CD4-positive, alpha-beta T cell treated with Interleukin-4 for 4 hours (primary cell): ENCODE measurements at places on chromosomes 7 and 10.

DNA sequence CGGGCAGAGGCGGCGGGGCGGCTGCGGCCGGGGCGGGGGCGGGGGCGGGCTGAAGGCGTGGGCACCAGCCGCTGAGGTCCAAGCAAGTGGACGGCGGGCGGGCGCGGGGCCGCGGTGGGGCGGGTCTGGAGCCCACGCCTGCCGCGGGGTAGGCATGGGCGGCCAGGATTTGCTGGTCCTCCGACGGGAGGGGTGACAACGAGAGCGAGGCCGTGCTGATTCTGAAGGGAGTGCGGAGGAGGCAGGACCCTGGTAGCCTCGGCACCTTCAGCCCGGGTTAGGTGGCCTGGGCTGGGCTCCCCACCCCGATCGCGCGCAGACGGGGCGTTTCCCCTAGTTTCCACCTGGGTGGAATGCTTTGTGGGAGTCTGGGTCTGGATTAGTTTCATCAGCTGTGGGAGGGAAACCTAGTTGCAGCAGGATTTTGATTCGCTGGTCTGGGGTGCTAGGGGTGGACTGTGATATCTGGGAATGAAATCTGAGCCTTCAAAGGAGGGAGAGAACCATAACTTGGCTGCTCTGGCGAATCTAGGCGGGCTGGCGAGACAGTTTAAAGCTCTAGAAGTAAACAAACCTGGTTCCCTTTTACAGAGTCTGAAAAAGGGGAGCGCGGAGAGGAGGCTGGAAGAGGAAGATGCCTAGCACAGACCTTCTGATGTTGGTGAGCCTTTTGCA, 609 bp downstream of the SGPL1 start:
- DNase-seq, result peak; percentile 15

DNA sequence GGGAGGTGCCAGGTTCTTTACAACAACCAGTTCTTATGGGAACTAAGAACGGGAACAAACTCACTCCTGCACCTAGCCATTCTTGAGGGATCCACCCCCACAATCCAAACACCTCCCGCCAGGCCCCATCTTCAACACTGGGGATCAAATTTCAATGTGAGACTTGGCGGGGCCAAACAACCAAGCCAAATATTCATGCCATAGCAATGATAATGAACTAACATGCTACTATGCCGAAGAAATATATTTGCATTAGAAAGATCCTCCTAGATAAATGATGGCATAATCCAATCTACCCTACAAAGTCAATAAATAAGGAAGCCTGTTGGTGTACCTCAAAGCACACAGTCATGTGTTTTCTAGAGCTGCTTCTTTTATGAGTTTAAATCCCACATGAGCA, 57.6 kb downstream of the CCDC71L start:
- no peak for DNase-seq

GRCh38 chr10:76453997-76454396, 1022.6 kb downstream of the LRMDA start:
- no peak for DNase-seq

GRCh38 chr10:59991117-59991516, 84.8 kb upstream of the CCDC6 start:
- no peak for DNase-seq

GRCh38 chr7:100493476-100494264, 9.9 kb downstream of the NYAP1 start:
- peak; percentile 33 for DNase-seq

GRCh38 chr10:18501629-18502028, 149.8 kb downstream of the NSUN6 start:
- DNase-seq, result no peak

GRCh38 chr7:138584283-138584682, 116.9 kb downstream of the SVOPL start:
- DNase-seq, result no peak

DNA sequence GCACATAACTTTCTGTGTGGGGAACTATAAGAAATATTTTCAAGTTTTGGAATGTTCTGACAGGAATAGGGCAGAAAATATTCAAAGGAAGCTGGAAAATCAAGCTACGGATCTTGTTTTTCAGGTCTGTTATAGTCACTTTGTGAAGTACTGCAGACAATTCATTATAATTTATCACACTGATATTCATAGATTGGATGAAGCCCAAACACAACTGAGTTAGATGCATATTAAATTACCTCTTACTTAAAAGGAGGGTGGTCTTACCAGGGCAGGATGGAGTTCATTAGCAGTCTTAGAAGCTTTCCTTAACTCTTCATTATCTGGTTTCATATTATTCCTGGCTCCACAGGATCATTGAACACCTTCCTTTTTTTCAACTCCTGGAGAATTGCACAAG, 242.3 kb downstream of the DYNC1I1 start:
- no peak for DNase-seq

DNA sequence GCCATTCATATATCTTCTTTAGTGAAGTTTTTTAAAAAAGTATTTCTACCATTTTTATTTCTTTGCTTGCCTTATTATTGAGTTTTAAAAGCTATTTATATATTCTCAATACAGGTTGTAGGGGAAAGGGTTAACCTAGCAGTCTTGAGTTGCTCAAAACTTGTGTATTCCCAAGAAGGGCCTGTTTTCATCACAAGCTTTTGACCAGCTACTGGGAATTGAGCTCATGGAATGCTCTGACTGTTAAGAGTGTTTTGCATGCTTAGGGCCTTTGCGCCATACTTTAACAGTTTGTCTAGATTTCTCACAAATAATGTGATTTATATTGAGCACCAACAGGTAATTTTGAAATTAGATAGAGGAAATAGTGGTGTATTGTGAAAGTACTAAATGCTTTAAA, 72.0 kb upstream of the CALCR start:
- DNase-seq, result no peak

DNA sequence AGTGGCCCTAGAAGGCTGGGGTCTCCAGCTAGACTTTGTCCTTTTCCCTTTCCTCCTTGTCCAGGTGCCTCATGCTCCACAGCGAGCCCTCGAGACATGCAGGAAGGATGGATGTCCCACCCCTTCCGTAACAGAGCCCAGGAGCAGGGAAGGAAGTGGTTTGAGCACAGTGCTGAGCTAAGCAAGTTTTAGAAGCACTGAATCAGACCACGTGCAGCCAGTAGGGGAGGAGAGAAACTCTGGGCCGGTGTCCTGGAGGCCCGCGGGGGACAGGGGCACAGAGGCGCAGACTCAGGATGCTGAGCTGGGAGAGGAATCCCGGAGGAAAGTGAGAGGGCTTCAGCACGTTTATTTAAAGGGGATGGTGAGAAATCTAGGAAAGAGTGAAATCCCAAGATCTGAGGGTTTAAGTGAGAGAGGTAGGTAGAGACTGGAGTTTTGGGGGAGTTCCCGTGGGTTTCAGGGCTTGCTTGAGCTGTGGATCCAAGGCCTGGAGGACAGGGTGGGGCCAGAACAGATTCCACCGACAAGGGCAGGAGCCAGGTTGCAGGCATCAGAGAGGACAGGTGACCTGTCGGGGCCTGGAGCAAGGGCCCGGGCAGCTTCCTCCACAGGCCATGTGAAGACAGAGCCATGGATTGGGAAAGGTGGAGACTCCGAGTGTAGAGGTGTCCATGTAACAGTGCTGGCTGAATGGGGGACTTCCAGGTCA, 4.4 kb upstream of the IRF5 start:
- DNase-seq, result peak; percentile 64

GRCh38 chr10:88991161-88991898, 732 bp downstream of the FAS start:
- DNase-seq, result peak; percentile 77

- no peak for DNase-seq
Observed at GRCh38 chr7:141280100-141280499, 206.2 kb downstream of the TMEM178B start.

- DNase-seq, result no peak
Observed at GRCh38 chr7:46264646-46265045, 343.6 kb upstream of the IGFBP3 start.

- DNase-seq, result no peak
Observed at GRCh38 chr7:146922782-146923181, 806.2 kb downstream of the CNTNAP2 start.

DNA sequence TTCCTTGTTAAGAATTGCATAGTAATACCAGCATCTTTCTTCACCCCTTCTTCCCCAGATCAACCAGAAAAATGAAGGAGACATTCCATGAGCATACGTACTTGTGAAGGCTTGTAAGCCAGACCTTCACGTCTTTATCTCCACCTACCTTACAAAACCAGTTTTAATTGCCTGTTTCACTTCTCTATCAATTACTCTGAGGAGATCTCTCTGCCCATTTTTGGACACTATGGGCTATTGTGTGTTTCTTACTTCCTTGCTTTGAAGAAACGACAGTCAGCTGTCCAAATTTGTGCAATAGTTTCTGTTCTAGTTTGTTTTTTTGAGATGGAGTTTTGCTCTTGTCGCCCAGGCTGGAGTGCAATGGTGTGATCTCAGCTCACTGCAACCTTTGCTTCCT, 349.7 kb upstream of the MBL2 start:
- DNase-seq, result no peak

DNA sequence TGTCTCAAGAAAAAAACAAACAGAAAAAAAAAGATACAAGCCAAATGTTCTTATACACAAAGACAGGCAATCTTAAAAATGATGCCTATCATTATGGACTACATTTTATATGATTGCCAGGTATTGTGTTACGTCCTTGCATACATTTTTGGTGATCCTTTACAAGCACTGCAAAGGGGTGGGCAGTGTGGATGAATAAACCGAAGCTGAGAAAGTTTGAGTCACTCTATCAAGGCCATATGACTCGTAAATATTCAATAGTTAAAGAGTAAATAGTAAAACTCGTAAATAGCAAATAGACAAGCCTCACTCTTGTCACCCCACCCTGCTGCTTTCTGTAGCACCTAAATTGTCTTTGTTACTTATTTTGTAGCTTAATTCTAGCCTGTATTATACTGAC, 326.2 kb downstream of the FRMD4A start:
- DNase-seq, result no peak

DNA sequence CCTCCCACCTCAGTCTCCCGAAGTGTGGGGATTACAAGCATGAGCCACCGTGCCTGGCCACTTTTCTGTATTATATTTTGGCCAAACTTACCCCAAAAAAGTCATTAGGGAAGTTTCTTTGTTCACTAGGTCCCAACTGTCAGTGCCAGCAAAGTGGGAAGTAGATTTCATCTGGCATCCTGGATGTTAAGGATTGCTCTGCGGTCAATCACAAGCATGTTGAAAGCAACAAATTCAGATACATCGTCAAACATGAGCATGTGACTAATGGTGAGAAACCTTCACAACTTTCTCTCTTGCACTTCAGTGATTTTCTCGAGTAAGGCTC, 14.3 kb upstream of the LRRC17 start:
- no peak for DNase-seq

DNA sequence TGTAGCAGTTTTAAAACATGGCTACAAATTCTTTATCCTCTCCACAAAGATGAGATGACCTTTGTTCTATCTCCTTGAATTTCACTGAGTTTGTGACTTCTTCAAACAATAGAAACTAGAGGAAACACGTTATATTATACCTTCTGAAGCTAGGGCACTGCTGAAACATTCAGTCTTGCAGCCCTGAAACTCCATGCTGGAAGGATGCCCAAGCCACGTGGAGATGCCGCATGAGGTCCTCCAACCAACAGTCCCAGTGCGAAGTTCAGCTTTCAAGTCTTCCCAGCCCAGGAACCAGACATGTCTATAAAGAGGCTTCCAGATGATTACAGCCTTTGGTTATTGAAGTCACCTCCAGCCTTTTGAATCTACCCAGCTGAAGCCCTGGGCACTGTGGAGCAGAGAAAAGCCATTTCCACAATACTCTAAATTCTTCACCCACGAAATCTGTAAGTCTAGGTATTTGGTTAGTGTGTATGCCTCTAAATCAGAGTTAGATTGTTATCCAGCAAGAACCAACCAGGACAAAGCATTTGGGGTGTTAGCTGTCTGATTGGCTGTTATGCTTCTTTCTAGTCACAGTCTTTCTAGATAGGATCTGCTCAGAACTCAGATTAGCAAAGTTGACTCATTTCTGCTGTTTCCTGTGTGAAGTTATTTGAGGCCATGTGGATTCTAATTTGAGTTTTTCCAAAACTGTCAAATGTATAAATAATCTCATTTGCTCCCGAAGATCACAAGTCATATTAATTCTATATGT, 186.5 kb upstream of the TMEM72 start:
- DNase-seq, result no peak

DNA sequence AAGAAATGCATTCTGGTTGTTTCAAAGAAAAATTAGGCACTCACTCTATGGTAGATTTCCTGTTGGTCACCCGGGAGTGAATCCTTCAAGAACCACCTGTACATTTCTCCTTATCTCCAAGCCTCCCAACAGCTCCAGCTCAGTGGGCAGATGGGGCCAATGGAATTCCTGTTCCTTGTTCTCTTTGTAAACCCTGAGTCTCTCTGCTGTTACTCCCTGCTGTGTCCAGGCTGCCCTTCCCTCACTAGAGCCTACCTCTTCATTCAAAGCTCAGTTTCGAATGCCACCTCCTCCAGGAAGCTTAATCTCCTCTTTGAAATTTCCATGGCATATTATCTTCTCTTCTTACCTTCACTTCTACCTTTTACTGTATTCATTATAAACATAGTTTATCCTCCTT, 3.5 kb upstream of the BMPER start:
- no peak for DNase-seq

DNA sequence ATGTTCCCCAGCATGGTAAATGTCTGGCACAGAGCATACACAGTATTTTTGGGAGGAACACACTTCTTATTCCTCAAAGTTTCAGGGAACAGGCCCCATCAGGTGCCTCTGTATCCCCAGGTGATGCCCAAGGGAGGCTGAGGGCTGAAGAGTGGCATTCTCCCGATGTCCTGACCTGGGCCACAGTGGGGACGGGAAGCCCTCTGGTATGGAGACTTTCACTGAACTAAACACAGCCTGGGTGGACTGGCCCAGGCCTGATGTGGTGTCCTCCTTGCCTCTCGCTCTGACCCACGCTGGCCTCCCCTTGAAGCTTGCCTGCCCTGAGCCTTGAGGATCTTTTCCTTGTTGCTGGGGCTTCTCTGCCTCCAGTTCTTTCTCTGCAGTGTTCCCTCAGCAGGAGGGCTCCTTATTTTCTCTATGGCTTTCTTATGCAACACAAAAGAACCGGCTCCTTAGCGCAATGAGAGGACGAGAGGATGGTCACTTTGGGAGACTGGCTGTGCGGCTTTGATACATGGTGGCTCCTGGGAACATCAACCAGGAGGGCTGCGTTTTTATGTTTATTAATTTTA, 157.5 kb upstream of the TNS3 start:
- no peak for DNase-seq

- no peak for DNase-seq
Observed at GRCh38 chr7:4119848-4120247, 562.2 kb upstream of the FOXK1 start.

GRCh38 chr10:91635401-91636400, 2.8 kb upstream of the PPP1R3C start:
- peak; percentile 44 for DNase-seq
